ENCODE measurements at places on chromosomes 12 and 14. TPM values are rescaled to one million over a fixed set of nuclear protein-coding genes. Genes with fewer than 3 reads are reported as not detected.

DNA sequence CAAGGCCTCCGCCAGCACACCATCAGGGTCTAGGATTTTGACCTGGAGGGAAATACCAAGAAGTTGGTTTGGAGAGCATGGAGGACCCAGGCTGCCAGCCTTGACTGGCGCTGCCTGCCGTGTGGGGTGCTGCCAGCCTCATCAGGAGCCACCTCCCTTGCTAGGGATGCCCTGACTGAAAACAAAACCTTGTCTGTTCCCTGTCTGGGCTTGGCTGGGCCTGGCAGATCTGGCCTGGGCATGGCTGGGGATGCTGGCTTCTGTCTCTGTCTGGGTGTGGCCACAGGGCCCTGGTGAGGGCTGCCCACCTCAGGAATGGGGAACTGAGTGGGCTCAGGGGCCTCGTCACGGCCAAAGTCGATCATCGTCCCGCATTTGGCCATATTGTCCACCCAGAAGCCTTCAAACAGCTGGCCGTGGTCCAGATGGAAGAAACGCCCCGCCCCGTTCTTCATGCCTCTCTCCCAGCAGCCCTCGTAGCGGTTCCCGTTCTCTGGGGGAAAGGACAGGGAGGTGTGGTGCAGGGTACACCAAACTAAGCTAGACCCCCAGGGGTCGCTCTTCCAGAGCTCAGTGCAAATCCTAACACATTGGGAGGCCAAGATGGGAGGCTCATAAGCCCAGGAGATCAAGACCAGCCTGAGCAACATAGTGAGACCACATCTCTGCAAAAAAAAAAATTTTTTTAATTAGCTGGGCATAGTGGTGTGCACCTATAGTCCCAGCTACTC is 16.5 kb downstream of the MORN3 start:
- DNase-seq = no peak

- no peak for DNase-seq
These were observed 1.5 kb downstream of the VRTN start for GRCh38 chr14:74349757-74350156.

- DNase-seq = no peak
These were observed 11.3 kb downstream of the ATP2B1 start for GRCh38 chr12:89697296-89697695.

DNA sequence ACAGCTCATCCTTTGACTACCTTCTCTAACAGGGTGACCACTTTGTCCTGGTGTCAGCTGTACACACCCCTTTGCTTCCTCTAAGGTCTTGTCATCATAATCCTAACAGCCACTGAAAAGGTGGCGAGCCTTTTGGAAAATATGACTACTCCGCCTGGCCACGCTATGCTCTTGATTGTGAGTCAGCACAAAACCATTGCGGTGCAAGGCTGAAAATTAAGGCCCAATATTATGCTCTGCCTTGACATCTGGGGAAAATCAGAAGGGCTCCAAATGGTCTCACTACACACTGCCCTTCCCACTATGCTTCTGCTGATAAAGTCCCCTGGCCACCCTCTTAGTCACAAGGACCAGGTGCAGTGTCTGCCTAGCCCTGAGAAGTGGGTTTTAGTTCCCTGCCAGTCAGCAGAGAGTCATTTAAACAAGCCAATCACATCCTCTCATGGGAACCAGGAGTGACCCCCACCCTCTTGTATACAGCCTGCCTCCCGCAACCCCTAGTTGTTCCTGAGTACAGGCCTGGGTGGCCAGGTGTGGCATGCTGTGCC is 34.3 kb downstream of the FGD6 start:
- peak; percentile 15 for DNase-seq

GRCh38 chr12:69509308-69509736 is 39.1 kb downstream of the FRS2 start:
- no peak for DNase-seq

The FAM186B gene
- 0.12 TPM for total RNA-seq

The DIP2B gene
- 28.2 TPM for total RNA-seq

The RTL1 gene
- not detected for total RNA-seq

The DBX2 gene
- total RNA-seq = not detected

The KRT74 gene
- not detected for total RNA-seq

The KLRD1 gene
- not detected for total RNA-seq

The RASSF3 gene
- 43.8 TPM for total RNA-seq

The ZNF740 gene
- total RNA-seq = 42.0 TPM

The MRPS35 gene
- total RNA-seq = 57.6 TPM

Data from activated naive CD4-positive, alpha-beta T cell treated with anti-CD3 and anti-CD28 coated beads for 36 hours (primary cell).